ENCODE measurements at places on chromosomes 12 and 14.

- DNase-seq, result no peak
These were observed 17.9 kb upstream of the SH2B3 start for GRCh38 chr12:111387747-111388323.

DNA sequence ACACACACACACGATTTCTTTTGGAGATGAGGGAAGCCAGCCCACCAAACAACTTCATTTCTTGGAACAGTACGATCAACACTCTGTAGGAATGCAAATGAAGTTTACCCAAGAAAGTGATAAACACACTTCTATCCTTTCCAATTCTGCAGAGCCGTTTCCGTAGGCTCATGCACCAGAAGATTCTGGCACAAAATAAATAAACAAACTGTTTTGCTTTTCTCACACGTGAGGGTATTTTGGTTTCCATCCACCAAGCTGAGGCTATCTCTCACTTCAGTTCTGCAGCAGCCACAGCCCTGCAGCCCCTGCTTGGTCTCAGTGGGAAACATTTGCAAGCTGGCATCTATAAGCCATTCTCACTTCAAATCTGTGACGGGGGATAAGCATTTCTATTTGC lies 15.3 kb upstream of the TSPAN11 start:
- DNase-seq, result no peak

DNA sequence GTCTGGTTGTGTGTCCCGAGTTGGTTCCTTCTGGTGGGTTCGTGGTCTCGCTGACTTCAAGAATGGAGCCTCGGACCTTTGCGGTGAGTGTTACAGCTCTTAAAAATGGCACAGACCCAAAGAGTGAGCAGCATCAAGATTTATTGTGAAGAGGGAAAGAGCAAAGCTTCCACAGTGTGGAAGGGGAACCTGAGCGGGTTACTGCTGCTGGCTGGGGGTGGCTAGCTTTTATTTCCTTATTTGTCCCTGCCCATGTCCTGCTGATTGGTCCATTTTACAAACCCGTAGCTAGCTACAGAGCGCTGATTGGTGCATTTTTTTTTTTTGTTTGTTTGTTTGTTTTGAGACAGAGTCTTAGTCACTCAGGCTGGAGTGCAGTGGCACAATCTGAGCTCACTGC lies 29.3 kb downstream of the FGF6 start:
- no peak for DNase-seq

DNA sequence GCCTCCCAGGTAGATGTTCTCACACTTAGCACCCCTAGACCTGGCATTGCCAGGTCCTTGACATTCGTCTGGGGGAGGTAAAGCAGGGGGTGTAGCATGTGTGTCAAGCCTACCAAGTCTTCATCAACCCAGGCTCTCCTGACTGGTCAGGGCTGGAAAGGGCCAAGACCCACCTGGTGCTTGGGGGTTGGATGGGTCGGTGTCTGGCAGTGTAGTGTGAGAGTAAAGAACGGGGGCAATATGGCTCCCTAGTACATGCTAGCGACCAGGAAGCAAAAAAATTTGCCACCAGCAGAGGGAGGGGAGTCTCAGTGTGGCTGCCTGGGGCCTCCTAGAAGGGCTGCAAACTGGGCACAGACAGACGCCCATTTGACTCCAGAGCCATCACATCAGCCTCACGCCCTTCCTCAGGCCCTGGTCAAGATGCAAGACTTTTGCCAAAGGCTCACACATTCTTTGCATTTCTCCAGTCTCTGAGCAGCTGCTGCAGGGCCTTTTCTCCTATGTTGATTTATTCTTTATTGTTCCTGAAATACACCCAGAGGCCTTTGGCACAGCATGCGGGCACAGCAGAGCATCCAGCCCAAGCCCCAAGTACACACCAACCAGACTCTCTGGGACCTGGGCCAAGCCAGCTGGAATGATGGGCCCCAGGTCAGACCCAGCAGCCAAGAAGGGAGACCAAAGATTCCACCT lies 38.3 kb upstream of the PNMA1 start:
- peak; percentile 98 for DNase-seq

GRCh38 chr12:67599691-67600090 lies 48.9 kb upstream of the DYRK2 start:
- DNase-seq, result no peak

DNA sequence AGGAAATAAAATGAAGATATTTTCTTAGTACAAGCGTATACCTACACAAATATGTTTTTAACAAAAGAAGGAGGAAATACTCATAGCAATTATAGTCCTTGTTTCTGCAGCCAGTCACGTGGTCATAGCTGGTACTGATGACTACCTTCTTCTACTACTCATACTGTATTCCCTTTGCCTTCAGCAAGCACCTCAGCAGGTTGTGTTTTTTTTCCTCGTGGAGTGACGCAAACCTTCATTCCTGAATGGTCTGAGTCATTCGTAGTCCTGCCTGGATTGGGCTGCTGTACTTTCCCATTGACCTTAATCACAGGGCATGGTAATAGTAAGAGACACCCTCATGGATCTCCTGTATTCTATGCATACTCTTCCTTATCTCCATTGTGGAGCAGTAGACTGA lies 25.7 kb upstream of the SLC16A7 start:
- DNase-seq, result no peak

GRCh38 chr14:45252366-45253069 lies 484 bp downstream of the MIS18BP1 start:
- peak; percentile 13 for DNase-seq

GRCh38 chr12:92581604-92582003 lies 121.2 kb upstream of the PLEKHG7 start:
- DNase-seq, result no peak

DNA sequence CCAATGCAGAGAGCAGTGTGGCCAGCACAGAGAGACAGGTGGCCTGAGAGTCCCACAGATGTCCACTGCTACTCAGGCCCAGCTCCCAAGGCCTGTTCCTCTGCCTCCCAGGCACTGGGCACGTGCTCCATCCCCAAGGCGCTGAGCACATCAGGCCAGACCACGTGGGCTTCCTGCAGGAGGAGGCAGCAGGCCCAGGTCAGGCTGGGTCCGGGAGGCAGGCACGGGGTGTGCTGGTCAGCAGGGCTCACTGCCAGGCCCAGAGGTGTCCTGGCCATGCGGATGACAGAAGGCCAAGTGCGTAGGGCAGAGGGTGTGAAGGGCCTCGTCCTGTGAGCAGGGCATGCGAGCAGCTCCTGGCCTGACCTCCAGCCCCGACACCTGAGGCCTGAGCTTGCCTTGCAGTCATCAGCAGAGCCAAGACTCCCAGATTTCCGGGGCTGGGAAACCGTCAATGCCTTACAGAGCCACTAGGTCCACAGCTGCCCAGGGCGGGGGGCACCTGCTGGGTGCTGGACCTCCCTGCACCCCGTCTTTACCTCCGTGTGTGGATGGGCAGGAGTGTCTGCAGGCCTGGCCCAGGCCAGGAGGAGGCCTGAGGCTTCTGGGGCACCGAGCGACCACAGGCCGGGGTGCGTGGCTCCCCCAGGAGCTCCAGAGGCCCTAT lies 14.9 kb downstream of the TRMT61A start:
- DNase-seq, result no peak

DNA sequence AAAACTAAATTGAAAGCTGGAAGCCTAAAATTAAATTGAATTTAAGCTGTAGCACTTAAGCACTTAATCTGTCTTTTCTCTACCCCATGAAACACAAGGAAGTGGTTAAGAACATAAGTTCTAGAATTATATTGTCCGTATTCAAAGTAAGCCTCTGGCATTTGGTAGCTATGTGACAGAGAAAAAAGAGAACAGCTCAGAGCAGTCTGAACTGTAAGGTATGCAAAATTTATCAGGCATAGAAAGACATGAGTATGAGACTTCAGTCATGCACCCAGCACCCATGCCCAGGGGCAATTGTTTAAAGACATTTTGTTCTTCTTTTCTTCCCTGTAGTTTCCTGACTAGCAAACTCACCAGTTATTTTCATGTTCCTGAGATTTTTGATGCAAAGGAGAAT lies 116.7 kb downstream of the KCNMB4 start:
- DNase-seq, result peak; percentile 64

DNA sequence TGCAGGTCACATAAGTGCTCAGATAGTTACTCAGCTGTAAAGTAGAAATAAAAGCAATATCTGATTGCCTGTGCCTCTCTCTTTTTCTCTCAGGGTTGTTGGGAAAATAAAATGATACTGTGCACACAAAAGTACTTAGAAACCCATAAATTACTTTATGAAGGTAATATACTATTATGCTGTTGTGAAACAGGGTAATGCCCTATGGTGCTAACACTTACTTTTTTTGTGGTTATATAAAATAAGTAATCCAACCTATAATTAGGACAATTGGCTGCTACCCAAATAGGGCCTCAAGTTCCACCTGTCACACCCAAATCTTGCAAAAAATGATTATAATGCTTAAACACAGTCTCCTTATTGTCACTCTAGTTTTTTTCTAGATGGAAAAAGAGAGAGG lies 50.6 kb downstream of the DAAM1 start:
- no peak for DNase-seq

DNA sequence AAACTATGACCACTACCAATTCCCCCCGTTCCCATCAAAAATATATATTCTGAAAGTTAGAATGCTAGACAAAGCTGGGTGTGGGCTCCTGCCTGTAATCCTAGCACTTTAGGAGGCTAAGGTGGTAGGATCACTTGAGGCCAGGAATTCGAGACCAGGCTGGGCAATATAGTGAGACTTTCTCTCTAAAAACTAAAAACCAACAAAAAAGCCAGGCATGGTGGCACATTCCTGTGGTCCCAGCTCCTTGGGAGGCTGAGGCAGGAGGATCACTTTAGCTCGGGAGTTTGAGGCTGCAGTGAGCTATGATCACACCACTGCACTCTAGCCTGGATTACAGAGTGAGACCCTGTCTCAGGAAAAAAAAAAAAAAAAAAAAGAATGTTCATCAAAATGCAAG lies 48.8 kb upstream of the COL2A1 start:
- no peak for DNase-seq

GRCh38 chr12:82130762-82131161 lies 227.4 kb downstream of the CCDC59 start:
- peak; percentile 69 for DNase-seq

GRCh38 chr14:32823706-32824105 lies 115.0 kb upstream of the NPAS3 start:
- no peak for DNase-seq

DNA sequence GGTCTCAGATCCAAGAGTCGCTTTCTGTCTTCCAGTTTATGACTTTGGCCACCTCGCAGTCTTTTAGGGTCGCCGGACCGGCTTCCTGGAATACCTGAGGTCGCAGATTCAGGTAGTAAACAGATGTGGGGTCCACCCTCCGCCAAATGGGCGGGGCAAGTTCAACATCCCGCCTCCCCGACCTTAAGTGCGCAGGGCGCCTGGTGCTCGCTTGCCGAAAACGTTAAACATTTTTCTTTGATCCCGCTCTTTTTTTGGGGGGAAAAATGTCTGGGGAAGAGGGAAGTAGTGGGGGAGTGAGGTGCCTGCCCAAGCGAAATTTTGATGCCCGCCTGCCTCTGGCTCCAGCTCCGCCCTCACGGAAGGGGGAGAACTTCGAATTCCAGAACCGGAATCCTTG lies 73.9 kb upstream of the TBX5 start:
- DNase-seq, result no peak

DNA sequence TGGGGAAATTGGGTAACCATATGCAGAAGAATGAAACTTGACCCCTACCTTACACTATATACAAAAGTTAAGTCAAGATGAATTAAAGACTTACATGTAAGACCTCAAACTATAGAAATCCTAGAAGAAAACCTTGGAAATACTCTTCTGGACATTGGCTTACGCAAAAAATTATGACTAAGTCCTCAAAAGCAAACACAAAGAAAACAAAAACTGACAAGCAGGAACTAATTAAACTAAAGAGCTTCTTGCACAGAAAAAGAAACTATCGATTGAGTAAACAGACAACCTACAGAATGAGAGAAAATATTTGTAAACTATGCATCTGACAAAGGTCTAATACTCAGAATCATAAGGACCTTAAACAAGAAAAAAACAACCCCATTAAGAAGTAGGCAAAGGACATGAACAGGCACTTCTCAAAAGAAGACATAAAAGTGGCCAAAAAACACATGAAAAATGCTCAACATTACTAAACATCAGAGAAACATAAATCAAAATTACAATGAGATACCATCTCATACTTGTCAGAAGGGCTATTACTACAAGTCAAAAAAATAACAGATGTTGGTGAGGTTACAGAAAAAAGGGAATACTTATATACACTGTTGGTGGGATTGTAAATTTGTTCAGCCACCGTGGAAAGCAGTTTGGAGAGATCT lies 37.0 kb upstream of the CFAP54 start:
- DNase-seq, result no peak

DNA sequence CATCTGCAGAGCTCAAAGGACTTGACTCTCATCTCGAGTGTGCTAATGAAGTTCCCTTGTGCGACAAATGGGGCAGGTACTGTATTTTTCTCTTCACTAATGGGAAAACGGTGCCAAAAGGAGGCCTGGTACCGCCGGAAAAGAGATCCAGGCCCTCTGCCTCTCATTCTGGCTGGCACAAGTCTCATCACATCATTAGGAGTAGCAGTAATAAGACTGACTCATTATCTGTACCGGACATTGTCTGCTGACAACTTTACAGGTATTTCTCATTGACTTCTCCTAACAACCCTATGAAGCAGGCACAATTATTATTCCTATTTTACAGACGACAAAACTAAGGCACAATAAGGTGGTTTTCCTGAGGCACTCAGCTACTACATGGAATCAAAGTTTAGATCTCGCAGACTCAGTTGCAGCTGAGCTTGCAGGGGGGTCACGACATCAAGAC lies 668 bp downstream of the APPL2 start:
- no peak for DNase-seq

DNA sequence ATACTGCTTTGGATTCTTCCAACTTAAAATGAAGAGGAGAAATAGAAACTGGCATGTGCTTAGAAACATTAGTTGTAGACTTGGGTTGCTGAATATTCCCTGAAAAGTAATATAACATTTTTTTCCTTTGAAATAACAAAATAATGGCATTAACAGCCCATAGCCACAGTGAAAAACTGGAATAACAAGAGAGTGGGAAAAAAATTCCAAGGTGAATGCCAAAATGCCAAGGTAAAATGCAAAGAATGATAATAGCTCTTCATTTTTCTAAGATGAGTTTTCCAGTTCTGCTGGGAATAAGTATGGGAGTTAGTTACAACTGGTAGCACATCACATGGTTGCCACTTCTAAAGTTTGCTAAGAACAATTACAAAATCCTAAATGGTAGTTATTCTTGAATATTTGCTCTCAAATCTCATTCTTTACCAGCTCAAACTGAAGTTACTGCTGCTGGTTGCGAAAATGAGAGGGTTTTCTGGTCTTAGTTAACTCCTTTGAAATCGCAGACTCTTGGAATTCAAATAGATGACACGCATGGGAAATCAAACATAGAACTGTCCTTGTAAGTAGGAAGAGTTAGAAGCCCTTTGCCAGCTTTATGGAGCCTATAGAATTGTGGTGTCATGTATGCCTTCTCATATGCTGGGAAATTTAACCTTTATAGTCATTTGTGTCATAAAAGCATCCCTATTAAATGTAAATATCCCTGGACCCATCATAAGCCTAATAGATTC lies 165.0 kb upstream of the DCN start:
- DNase-seq, result no peak

- no peak for DNase-seq
These were observed 54.6 kb downstream of the TSPAN11 start for GRCh38 chr12:30980955-30981662.

All from foreskin melanocyte (primary cell).